ENCODE measurements at places on chromosomes 6 and 20.

GRCh38 chr20:50372770-50373088, 137.5 kb upstream of the PTPN1 start:
- no peak for DNase-seq

DNA sequence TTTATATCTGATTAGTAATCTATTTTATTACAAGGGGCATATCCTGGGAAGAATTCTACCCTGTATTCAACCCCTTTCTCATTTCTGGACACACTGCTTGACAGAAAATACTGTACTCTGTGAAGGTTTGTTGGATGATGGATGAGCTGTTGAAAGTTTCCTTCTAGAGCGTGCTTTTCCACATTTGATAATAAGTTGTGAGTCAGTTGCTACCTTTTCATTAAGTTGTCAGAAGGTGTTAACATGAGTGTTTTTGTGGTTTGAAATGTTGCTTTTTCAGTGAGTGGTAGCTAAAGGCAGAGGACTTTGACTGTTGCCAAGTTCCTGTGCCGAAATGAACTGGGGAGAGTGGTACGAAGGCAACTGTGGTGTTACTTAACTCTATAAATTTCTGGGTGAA, 3.9 kb upstream of the ECI2 start:
- no peak for DNase-seq

DNA sequence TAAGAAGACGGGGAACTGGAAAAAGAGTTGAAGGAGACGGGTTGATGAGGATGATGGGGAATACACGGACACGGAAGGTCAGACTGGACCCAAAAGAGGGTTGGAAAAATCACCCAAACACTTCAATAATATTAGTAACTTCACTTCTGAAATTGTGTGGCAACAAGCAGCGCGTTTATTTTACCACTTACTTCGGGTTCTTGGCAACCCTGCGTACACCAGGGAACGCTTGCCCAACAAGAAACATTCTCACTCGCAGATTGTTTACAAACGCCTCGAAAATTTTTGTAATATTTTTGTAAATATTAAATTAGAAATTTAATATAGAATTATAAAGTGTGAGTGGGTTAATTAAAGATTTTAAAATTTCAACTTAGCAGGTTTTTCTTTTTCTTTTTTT, 99.5 kb downstream of the CEBPB start:
- no peak for DNase-seq

DNA sequence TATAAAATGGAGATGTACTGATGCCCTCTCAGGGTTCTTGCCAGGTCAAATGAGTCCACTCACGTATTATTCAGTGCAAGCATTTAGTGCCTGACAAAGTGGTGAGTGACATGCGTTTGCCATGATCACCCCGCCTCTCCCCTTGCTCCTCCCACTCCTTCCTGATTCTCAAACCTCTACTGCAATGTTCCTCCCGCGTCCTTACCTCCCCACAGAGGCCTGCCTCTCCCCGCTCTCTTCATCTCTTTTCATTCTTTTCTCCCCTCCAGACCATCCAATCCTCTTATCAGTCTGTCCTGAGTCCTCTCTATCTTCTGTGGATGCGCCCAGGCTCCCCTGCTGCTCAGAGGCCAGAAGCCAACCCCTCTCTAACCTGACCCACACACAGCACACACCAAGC, 40.7 kb downstream of the KCNK5 start:
- no peak for DNase-seq

- DNase-seq, result no peak
Observed at GRCh38 chr20:19976595-19977372, 40.4 kb upstream of the NAA20 start.

All from forelimb muscle (tissue), 1 donor.